ELF-1 (cell line): ENCODE measurements at places on chromosomes 13 and 19.
A peak's percentile ranks its signal among the peaks of the same experiment; 100 is the strongest.

DNA sequence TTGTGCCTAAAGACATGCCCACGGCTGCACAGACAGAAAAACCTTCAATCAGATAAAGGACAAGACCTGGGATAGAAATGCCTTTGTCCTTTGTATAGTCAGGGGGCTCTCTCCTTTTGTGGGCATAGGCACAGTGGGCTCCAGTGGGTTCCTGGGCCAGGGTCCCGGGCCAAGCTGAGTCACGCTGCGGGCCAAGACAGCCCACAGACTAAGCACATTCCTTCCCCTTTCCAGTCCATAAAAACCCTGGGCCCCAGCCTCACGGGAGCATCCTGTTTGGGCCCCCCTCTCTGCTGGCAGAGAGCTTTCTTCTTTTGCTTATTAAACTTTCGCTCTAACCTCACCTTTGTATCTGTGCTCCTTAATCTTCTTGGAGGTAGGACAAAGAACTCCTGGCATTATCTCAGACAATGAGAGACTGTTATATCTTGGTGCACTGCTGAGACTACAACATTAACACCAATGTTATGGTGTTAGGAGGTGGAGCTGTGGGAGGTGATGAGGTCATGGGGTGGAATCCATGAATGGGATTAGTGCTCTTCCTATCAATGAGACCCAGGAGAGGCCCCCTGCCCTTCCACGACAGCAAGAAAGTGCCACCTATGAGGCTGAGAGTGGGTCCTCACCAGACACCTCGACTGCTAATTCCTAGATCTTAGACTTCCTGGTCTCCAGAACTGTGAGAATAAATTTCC is 20.8 kb upstream of the FBXL3 start:
- DNase-seq: no peak

DNA sequence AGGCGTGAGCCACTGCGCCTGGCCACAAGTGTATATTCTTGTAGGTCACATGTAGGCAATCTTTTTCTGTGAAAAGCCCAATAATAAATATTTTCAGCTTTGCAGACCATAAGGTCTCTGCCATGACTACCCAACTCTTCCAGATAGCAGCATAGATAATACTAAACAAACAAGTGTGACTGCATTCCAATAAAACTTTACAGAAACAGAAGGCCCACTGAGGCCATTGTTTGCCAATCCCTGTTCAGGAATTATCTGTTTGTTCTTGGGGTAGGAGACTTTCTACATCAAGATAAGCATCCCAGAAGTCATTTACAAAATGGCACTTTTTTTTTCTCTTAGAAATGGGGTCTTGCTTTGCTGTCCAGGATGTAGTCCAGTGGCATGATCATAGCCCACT is 2.8 kb upstream of the ZNF329 start:
- peak; percentile 2 for DNase-seq

DNA sequence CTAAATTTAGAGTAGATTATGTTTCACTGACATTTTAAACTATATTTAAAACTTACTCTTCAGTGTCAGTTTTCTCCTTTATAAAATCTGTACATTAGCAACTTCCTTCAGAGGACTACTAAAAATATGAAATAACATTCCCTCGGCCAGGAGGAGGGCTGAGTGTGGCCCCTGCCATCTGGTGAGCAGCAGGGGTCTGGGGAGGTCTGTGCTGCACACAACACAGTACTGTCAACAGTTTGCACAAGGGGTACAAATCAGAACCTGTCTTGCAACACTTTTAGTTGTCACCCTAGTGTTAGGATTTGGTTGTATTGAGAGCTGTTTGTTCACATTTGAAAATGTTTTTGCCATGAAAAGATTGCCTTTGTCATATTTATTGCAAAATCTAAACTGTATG is 48.9 kb downstream of the TPP2 start:
- DNase-seq: no peak

DNA sequence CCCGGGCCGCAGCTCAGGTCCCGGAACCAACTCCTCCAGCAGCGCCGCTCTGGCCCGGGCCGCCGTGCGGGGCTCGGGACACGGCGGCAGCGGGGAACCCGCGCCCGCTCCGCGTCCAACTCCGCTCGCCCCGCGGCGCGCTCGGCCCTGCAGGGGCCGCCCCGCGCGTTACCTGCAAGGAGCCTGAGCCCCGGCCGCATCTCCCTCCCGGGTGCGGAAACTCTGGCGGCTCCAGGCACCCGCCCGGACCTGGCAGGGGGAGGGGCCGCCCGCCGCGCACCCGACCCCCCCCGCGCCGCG is at the start of gene TMTC4:
Gene TMTC4, minus strand, starts transcription at position 224 of the 300 bp plus-strand sequence. CDS start 4,433 bp downstream, outside the sequence.
- DNase-seq: no peak
